Hepatocyte (in vitro differentiated cells): ENCODE measurements at places on chromosomes 5 and 9. TPM values are rescaled to one million over a fixed set of nuclear protein-coding genes. Genes with fewer than 3 reads are reported as not detected.

- H3K27ac ChIP-seq: peak overlapping the region; percentile 83
- H3K27me3 ChIP-seq: no peaks in the 10 kb centered on the region
- H3K4me1 ChIP-seq: peaks cover under 1% of the 10 kb centered on the region
- no peaks in the 10 kb centered on the region for H3K36me3 ChIP-seq
- no peak overlapping the region for H3K4me3 ChIP-seq
Measured at GRCh38 chr5:173772384-173773059, 115.6 kb upstream of the CPEB4 start.

DNA sequence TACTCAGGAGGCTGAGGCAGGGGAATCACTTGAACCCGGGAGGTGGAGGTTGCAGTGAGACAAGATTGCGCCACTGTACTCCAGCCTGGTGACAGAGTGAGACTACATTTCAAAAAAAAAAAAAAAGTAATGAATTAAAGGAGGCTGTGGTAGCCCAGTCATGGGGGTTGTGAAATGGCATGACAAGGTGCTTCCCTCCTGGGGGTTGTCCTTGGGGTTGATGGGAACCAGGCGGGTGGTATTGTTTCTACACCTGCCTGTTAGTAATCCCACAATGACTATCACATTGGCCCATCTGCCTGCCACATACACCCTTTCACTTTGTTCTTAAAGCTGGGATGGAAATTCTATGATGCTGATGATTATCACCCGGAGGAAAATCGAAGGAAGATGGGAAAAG is 5.6 kb downstream of the IDNK start:
- no peaks in the 10 kb centered on the region for H3K27me3 ChIP-seq
- H3K27ac ChIP-seq: peak overlapping the region; percentile 27
- no peaks in the 10 kb centered on the region for H3K36me3 ChIP-seq
- peaks cover 18% of the 10 kb centered on the region for H3K4me1 ChIP-seq

- H3K36me3 ChIP-seq: no peaks in the 10 kb centered on the region
- H3K27me3 ChIP-seq: no peaks in the 10 kb centered on the region
- H3K27ac ChIP-seq: no peak overlapping the region
Measured at GRCh38 chr9:81445331-81445921, 243.9 kb downstream of the TLE1 start.

DNA sequence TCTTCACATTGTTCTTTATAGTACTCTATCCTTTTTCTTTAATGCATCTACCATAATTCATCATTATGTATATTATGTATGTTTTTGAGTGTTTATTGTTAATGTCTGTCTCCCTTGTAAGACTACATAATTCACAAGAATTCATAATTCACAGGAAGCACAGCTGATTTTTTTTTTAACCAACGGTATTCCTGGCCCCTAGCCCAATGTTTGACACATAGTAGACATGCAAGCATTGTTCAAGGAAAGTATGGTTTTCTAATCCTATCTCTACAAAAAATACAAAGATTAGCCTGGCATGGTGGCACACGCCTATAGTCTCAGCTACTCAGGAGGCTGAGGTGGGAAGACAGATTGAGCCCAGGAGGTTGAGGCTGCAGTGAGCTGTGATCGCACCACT is 160.6 kb downstream of the PPP2R2B start:
- H3K4me3 ChIP-seq: no peak overlapping the region
- H3K4me1 ChIP-seq: peaks cover 12% of the 10 kb centered on the region
- no peaks in the 10 kb centered on the region for H3K27me3 ChIP-seq
- no peak overlapping the region for H3K27ac ChIP-seq
- no peak for DNase-seq

GRCh38 chr5:126640866-126641265 is 40.1 kb downstream of the PHAX start:
- no peak overlapping the region for H3K4me3 ChIP-seq
- no peak for DNase-seq
- no peaks in the 10 kb centered on the region for H3K4me1 ChIP-seq
- no peak overlapping the region for H3K27ac ChIP-seq
- no peaks in the 10 kb centered on the region for H3K27me3 ChIP-seq

DNA sequence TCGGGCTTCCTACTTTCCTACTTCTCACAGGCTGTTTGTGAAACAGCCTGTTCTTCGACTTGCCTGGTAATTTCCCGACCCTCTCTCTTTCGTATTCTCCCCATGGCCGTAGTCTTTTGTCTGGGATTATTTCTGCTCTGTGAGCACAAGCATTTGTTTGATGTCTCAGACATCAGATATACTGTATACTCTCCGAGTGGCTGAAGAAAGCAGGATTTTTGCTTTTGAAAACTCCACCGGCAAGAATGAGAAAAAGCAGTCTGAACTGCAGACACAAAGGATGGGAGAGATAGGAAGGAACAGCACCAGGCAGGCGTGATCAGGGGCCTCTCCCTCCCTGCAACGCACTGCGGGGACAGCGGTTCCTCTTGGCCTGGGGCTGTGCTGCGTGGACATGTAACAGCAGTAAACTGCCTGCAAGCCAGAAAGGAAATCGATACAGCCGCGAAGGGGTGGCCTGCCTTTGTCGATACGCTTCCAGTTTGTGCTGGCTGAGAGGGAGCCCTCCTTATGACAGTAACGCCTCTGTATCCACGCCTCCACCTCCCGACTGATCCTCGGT is 313.9 kb upstream of the TLE4 start:
- no peaks in the 10 kb centered on the region for H3K36me3 ChIP-seq
- no peak for DNase-seq
- no peaks in the 10 kb centered on the region for H3K4me1 ChIP-seq
- H3K4me3 ChIP-seq: no peak overlapping the region

DNA sequence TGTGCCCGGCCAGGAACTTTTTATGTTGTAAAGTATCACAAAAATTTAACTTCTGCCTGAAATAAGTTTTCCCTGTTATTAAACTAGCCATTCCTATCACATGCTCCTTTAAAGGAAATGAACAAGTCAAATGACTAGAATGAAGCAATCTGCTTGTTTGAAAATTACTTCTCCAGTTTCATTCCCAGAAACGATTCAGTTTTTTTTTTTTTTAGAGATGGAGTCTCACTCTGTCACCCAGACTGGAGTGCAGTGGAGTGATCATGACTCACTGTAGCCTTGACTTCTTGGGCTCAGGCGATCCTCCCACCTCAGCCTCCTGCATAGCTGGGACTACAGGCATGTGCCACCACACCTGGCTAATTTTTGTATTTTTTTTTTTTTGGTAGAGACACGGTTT is 13.3 kb upstream of the GNG10 start:
- no peak overlapping the region for H3K4me3 ChIP-seq
- H3K27ac ChIP-seq: no peak overlapping the region
- H3K4me1 ChIP-seq: no peaks in the 10 kb centered on the region
- no peaks in the 10 kb centered on the region for H3K27me3 ChIP-seq

DNA sequence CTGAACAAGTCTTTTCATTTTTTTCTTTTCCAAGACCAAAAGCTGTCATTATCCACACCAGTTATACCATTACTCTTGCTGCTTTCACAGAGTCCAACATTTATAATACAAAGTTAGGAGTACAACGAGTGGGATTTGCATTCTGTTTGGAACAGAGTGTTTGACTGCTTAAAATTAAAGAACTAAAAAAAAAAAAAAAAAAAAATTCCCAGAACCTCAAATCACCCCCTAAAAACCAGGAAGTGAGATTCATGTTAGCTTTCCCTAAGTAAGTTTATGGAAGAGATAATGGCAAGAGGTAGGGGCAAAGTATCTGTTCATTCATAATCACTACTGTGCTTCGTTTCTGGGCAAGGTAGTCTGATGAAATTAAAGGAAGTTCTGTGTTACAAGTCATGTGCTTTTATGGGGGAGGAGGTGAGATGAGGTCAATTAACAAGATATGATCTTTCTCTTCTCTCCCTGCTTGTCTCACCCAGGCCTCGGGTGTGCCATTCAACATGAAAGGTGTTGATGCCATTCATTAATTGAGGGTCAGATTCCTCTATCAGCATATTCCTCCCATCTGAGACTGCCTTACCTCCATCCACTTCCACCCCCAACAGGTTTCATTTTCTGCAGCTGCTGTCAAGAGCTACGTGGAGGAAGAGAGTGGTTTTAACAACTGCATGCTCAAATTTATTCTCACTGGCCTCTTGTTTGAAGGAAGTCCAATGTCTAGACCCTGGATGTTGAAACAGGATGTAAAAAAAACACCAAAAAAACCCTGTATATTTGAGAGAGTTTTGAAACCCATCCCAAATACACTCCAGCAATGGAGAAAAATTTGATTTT is 58.1 kb downstream of the MARCHF3 start:
- no peak overlapping the region for H3K4me3 ChIP-seq
- H3K27me3 ChIP-seq: no peaks in the 10 kb centered on the region
- H3K27ac ChIP-seq: no peak overlapping the region

DNA sequence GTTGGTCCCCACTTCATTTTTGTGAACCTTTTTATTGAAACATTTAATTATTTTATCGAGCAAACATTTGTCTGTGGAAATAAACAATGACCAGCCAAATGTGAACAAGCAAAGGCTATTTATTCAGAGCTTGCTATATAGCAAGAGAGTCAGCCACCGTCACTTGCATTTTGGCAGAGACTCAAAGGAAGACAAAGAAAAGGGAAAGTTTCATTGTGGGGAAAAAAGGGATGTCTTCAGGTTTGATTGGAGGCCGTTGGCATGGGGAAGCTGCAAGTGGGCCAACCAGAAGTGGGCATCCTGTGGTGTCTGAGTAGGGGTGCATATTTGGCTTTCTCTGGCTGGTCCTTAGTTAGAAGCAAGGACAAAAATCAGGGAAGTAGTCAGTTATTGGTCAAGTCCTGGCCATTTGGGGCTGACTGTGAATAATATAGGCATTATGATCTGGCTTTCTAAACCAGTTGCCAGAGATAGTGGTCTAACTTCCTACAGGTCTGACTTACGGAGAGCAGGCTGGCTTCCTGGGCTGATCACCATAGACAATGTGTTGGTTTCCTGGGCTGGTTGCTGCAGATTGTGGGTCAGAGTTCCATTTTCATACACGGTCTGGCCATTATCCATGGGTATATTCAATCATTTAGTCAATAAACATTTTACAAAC is 16.6 kb downstream of the ENC1 start:
- H3K4me3 ChIP-seq: no peak overlapping the region
- H3K4me1 ChIP-seq: peaks cover 19% of the 10 kb centered on the region
- peak overlapping the region; percentile 35 for H3K27ac ChIP-seq
- H3K27me3 ChIP-seq: no peaks in the 10 kb centered on the region

- no peaks in the 10 kb centered on the region for H3K4me1 ChIP-seq
- H3K4me3 ChIP-seq: no peak overlapping the region
- DNase-seq: no peak
- H3K36me3 ChIP-seq: no peaks in the 10 kb centered on the region
- no peaks in the 10 kb centered on the region for H3K27me3 ChIP-seq
- H3K27ac ChIP-seq: no peak overlapping the region
Measured at GRCh38 chr5:83251849-83252248, 174.5 kb downstream of the XRCC4 start.

- DNase-seq: no peak
- no peaks in the 10 kb centered on the region for H3K27me3 ChIP-seq
- no peak overlapping the region for H3K4me3 ChIP-seq
- no peak overlapping the region for H3K27ac ChIP-seq
Measured at GRCh38 chr5:133732536-133732935, 120.2 kb upstream of the FSTL4 start.

DNA sequence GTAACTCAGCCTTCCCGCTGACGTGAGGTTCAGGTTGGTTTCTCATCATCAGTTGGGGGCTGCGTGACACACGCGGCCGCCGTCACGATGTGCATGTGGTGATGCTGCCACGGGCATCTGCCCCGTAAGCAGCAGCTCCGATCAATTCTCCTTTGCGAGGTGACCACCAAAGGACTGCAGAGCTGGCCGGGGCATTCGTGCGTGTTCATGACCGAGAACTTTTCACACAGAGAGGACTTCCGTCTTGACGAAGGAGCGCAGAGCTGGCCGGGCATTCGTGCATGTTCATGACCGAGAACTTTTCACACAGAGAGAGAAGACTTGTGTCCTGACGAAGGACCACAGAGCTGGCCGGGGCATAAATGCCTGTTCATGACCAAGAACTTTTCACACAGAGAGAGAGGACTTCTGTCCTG is 3.8 kb upstream of the LCN1 start:
- no peak for DNase-seq
- H3K27me3 ChIP-seq: no peaks in the 10 kb centered on the region
- no peak overlapping the region for H3K4me3 ChIP-seq
- no peaks in the 10 kb centered on the region for H3K36me3 ChIP-seq
- H3K27ac ChIP-seq: no peak overlapping the region

GRCh38 chr9:78676009-78676408 is 379.1 kb downstream of the PSAT1 start:
- no peaks in the 10 kb centered on the region for H3K36me3 ChIP-seq
- H3K4me3 ChIP-seq: no peak overlapping the region
- no peak overlapping the region for H3K27ac ChIP-seq
- H3K27me3 ChIP-seq: no peaks in the 10 kb centered on the region

DNA sequence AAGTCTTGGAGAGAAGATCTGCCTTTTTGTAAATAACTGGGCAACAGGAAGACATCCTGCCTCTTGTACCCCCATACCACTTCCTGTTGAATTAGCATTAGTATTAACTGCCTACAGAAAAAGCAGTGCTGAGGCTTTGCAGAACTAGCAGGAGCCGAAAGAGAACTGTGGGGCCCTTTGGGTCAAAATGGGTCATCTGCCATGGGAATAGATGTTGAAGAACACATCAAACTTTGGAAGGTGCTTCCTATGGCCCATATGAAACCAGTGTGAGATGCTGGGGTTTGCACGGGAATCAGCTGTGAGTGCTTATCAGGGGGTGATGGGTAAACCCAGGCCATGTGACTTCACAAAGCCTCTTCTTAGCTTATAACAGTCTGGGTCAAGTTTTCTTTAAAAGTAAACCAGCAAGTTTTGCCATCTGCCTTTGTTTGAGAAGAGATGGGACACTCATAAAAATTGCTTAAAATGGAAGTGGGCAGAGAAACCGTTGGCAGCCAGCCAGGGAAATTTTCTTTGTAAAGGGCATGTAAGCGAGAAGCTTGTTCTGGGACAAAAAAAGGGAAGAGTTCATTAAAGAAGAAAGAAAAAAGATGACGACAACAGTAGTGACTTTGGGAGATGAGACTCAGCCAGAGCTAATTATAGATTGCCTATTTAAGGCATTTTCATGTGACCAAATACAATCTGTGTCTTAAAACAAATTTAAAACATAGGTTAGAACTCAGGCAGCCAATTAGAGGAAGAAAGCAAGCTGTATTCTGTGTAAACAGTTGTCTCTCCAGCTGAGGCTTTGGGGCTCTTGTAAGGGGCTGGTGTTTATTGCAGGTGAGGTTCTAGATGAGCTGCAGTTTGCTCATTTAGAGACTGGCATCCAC is 4.4 kb downstream of the SLC25A25 start:
- peak overlapping the region; percentile 88 for H3K27ac ChIP-seq
- H3K27me3 ChIP-seq: no peaks in the 10 kb centered on the region
- H3K36me3 ChIP-seq: no peaks in the 10 kb centered on the region
- H3K4me1 ChIP-seq: peaks cover 34% of the 10 kb centered on the region
- DNase-seq: peak; percentile 78

Gene LCN6
- not detected in 2 replicates for polyA plus RNA-seq

Gene FKTN
- 1.8 and 4.8 TPM in 2 replicates for polyA plus RNA-seq
